ENCODE measurements at places on chromosomes 6 and 20.

DNA sequence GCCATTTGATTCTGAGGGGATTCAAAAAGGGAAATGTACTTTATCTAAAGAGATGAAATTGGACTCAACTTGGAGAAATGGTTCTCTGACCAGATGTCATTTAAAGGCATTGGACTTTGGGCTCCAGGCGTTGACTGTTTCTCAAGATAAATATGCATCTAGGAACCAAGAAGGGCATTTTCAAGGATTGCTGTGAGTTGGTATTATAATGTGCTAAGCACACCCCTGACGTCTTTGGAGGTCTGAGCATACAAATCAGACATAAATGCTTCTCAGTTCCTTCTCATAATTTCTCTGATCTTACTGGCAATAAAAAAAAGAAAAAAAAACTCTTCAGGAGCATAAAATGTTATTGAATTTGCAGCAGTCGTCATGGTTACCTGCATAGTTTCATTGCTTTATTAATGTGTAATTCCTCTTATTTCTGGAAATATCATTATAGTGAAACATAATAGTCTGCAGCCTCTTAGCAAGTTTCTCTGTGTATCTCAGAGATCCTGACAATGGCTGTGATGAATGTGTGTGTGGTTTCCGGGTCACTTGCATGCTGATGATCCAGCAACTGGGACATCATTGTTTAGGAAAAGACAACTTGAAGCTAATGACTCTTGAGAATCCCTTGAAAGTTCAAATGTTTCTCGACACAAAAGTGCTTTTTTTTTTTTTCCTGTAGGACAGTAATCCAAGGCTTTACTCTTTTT lies 136.0 kb downstream of the AIG1 start:
- no peak for DNase-seq

GRCh38 chr6:90885611-90886056 lies 298.8 kb upstream of the MAP3K7 start:
- peak; percentile 3 for DNase-seq

GRCh38 chr6:149147195-149147594 lies 170.3 kb upstream of the TAB2 start:
- no peak for DNase-seq

GRCh38 chr6:151254451-151255081 lies 14.8 kb downstream of the AKAP12 start:
- no peak for DNase-seq

DNA sequence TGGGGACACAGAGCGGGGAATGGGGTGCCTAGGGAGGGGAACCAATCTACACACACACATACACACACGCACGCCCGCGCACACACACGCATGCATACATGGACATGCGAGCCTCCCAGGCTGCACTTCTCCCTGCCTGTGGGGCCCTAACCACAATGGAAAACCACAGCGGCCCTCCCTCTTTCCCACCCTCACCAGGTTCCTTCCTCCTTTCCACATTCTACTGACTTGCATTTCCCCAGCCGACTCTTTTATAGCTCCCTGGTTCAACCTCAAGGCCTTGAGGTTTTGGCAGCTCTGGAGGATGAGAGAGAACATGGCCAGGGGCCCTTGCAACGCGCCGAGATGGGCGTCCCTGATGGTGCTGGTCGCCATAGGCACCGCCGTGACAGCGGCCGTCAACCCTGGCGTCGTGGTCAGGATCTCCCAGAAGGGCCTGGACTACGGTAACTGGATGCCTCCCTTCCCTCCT lies at the start of gene BPI:
Gene BPI, plus strand, starts transcription at position 249 of the 472 bp plus-strand sequence. Its CDS starts 68 bp downstream, at position 317.
- no peak for DNase-seq

DNA sequence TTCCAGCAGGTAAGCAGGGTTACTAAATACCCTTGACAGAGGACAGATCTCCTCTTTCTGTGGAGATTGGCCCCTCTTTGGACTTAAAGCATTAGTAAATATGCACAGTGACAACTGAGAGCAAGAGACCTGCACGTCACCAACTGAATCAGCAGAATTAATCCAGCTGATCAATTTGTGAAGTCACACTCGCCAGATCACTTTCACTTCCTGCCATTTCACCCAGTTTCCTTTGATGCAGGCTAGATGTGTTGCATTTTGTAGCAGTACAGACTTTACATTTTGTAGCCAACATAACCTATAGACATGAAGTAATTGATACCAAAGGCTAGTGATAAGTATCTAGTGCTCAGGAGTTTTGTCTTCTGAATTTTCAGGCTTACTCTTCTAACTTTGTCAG lies 11.9 kb downstream of the SYNE1 start:
- peak; percentile 38 for DNase-seq

- no peak for DNase-seq
Measured at GRCh38 chr20:50172347-50173013, 18.1 kb upstream of the CEBPB start.

- DNase-seq: no peak
Measured at GRCh38 chr20:57772349-57772964, 62.6 kb upstream of the PMEPA1 start.

DNA sequence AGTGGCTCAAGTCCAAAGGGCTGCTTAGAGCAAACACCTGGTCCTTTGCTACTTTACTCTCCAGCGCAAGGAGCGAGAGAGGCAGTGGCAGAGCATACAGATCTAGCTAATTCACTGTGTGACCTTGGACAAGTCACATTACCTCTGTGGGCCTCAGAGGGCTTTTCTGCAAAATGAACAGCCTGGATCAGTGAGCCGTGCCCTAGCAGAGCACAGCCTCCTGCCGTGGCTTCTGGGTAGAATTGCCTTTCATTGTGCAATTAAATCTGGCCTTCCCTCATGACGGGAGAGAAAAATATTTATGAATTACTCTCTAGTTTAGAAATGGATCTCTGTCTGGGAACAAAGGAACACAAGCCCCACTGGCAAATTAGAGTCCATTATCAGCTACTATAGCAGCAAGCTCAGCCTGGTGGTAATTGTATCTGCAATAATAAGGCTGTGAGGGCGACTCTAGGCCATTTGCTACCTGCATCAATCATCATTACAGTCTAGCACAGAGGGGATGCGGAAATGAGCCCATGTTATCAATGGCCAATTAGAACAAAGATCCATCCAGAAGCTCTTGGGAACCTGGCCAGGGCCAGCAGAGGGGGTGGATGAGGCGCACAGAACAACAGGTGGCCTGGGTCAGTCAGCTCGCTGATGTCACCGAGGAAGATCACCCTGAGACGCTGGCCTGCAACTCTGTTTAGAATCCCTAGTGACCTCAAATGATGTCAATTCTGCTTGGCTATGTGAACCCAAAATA lies 114.2 kb upstream of the LY86 start:
- no peak for DNase-seq

GRCh38 chr6:136677344-136677743 lies 114.9 kb downstream of the MAP3K5 start:
- DNase-seq: no peak

DNA sequence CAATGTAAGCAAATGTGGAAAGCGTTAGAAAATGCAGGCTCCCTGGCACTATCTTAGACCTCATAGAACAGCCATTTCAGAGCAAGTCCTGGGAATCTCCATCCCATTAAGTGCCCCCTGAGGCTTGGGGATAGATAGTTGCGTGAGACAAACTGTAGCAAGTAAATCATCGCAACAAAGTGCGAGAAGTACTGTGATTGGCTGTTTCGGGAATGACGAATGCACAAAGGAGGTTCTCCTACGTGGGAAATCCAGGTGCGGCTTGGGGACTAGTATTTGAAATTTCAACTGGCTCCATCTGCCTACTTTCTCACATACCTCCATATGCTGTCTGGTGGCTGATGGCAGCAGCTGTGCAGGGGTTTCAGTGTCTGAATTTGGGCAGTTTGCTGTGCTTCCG lies 84.5 kb downstream of the PLEKHG1 start:
- no peak for DNase-seq

- no peak for DNase-seq
Measured at GRCh38 chr6:16511723-16512489, 249.4 kb downstream of the ATXN1 start.

DNA sequence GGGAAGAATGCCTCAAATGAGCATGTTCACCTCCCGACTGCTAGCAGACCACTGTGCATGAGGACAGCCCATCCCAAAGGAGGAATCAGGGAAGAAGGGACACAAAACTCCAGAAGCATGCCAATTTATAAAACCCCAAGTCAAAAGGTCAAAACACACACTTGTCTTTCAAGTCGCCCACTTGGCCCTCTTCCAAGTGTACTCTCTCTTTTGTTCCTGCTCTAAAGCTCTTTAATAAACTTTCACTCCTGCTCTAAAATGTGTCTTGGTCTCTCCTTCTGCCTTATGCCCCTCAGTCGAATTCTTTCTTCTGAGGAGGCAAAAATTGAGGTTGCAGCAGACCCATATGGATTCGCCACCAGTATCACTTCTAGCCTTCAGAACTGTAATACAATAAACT lies 33.9 kb upstream of the TPBG start:
- DNase-seq: no peak

DNA sequence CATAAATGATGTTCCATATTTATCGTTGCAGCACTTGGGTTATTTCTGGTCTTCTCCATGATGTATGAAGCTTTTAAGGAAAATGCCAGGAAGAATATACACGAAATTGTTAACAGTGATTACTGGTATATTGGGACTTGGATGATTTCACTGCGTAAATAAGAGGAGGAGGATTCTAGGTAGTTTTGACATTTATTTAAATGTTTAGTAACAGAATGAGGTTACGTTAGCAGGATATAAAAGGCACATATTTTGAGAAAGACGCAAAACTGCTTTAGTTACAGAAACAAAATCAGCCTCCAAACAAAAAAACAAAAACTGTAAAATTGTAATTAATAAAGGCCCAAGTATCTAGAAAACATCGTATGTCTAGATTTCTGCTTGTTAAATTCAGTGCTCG lies 147.7 kb downstream of the JARID2 start:
- DNase-seq: no peak

DNA sequence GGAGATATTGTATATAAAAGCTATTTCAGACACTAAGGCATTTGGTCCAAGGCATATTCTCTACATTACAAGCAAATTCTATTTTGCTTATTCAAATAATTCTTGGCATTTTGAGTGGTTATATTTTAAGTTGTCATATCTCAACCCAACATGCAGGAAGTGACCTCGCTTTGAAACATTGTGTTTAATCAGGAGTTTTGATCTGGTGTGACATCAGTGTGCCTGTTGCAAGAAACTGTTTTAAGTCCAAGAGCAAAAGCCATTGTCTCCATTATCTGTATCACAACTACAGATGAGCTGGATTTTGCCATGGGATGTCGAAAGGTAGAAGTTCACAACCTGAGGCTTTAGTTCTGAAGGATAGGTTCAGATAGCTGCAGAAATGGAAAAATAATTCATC lies 509.9 kb upstream of the ID4 start:
- no peak for DNase-seq

DNA sequence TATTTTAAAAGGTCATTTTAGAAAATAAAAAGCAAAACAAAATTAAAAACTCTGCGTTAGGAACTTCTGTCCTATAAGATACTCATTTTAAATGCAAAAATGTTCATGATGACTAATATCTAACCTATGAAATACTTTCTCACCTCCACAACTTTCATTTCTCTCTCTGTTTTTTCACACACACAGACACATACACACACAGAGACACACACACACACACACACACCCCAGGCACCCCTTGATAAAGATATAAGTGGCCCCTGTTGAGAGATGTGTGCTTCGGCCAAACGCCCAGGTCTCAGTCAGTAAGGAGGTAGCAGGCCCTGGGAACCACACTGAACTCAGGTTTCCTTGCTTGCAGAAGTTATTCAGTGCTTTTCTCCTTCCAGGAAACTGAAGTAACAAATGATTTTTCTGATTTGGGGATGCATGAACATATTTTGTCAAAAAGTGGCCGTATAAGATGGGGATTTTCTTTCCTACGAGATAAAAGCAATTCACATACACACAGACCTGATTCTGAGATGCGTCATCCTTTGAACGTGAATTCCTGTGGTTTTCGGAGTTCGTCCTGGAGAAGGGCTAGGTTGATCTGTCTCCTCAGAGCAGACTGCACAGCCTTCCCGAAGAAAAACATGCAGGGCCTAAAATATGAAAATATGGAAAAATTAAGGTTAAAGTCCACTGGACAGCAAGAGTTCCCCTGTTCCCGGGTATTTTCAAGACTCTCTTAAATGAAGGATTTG lies 306.8 kb upstream of the FOXQ1 start:
- no peak for DNase-seq

GRCh38 chr6:38016824-38017223 lies 197.3 kb downstream of the ZFAND3 start:
- DNase-seq: no peak

GRCh38 chr6:56091159-56091869 lies 156.1 kb downstream of the COL21A1 start:
- no peak for DNase-seq

DNA sequence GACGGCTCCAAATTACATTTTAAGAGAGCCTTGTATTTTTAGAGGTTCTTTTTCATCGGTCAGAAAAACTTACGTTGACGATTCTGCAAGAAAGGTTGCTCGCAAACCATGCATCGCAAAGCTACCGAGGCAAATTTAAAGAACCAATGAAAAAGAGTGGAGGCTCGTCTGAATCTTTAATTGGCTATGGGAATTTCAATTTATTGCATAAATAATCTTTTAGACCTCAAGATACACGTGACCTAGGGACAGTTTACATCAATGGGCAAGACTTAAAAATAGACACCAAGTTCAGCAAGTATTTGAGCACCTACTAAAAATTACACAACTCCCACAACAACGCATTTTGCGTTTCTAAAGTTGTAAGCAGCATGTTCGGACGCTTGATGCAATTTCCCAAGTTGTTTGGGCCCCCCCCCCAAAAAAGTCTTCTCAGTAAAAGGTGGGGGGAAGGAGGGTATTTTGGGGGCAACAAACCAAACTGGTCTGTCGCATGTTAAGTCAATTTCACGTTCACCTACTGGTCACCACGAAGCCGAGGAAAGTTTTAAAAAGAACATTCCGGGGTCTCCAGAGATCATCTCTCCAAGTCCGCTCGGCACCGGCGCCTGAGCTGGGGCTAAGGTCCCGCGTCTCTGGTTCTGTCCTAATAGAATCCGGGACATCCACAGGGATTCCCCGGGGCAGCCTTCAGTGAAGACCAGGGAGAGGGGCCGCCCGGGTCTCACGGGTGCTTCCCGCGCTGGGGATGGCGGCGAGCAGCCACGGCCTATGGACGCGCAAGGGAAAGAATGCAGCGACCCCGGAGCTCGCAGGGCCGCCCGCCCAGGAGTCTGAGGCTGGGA lies 851 bp downstream of the SNX5 start:
- peak; percentile 23 for DNase-seq
